ENCODE measurements at places on chromosomes 6 and 20. TPM values are rescaled to one million over a fixed set of nuclear protein-coding genes. Genes with fewer than 3 reads are reported as not detected.

The RPL10A gene
- 3,839 TPM for total RNA-seq

The CASS4 gene
- total RNA-seq, result not detected

The TNXB gene
- 2.1 TPM for total RNA-seq

The ENPP3 gene
- not detected for total RNA-seq

The CTAGE9 gene
- not detected for total RNA-seq

The NHSL1 gene
- total RNA-seq, result 2.6 TPM

The JAG1 gene
- 8.3 TPM for total RNA-seq

The BPIFB1 gene
- not detected for total RNA-seq

GRCh38 chr20:25320035-25320800 is 70.4 kb downstream of the ABHD12 start:
- H3K4me1 ChIP-seq, result peaks cover 77% of the 10 kb centered on the region
- no peaks in the 10 kb centered on the region for H3K27me3 ChIP-seq
- peak overlapping the region; percentile 66 for H3K4me3 ChIP-seq

DNA sequence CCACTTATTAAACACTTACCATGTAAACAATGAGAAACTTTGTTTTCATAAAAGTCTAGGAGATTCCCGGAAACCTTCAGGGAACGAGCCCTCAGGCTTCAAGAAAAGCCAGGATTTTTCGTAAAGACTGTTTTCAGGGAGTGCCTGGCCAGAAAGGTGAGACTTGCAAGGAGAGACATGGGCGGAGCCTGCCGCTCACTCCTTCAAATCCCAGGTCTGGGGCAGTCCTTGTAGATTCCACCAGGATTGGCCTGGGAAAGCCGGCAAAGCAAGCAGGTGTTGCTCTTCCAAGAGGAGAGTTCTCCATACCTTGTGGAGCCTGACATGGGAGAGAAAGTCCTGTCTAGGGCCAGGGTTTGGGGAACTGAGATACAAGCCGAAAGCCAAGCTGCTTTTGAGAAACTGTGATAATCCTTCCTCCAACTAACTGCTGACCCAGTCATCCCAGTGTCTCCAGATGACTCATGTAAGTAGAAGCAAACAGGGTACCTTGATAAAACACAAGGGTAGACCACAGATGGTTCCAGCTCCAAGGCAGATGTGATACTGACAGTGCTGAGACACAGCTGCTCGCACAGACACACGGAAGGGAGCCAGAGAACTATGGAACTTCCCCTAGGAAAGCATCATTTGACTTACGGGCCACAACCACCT is 69.4 kb upstream of the NAA20 start:
- H3K27ac ChIP-seq, result no peak overlapping the region
- no peaks in the 10 kb centered on the region for H3K36me3 ChIP-seq
- no peak overlapping the region for H3K4me3 ChIP-seq
- H3K4me1 ChIP-seq, result no peaks in the 10 kb centered on the region
- no peaks in the 10 kb centered on the region for H3K27me3 ChIP-seq

- H3K27me3 ChIP-seq, result no peaks in the 10 kb centered on the region
- H3K4me1 ChIP-seq, result no peaks in the 10 kb centered on the region
- H3K4me3 ChIP-seq, result no peak overlapping the region
- no peak for DNase-seq
Observed at GRCh38 chr6:4280707-4281106, 145.3 kb upstream of the ECI2 start.

DNA sequence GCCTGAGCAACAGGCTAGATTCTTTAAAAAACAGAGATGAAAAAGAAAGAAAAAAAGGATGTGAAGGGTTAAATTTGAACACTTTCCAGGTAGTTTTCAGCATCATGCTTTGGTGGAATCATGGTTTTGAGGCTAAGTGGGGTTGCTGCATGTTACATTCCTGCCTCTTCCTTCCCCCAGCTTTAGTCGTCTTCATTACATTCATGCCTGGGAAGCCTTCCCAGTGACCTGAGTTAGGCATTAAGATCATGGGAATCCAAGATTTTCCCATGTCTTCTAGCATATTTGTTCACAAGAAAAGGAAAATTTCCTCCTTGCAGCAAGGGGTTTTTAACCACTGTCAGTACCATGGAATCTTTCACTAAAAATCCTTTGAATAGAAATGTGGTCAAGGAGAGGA is 12.0 kb downstream of the TPX2 start:
- peaks cover 4% of the 10 kb centered on the region for H3K4me1 ChIP-seq
- no peak overlapping the region for H3K27ac ChIP-seq
- H3K36me3 ChIP-seq, result peaks cover 49% of the 10 kb centered on the region
- DNase-seq, result no peak
- no peak overlapping the region for H3K4me3 ChIP-seq

DNA sequence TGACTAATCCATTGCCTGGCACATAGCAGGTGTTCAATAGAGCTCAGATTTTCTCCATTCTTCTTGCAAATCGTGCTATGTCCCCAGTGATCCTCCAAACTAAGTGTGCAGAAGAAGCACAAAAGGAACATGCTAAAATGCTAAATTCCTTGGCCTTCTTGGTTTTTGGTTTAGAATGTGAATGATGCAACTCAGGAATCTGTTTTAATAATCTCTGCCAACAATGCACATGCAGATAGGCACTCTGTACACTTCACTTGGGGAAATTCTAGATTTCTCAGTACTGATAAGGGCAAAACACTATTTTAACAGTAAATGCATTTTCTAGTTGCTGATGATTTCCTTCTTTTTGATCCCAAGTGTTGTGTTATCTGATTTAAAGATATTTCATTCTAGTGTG is 35.2 kb downstream of the SLC22A1 start:
- no peaks in the 10 kb centered on the region for H3K4me1 ChIP-seq
- no peak overlapping the region for H3K27ac ChIP-seq
- no peak for DNase-seq
- no peak overlapping the region for H3K4me3 ChIP-seq
- no peaks in the 10 kb centered on the region for H3K36me3 ChIP-seq

DNA sequence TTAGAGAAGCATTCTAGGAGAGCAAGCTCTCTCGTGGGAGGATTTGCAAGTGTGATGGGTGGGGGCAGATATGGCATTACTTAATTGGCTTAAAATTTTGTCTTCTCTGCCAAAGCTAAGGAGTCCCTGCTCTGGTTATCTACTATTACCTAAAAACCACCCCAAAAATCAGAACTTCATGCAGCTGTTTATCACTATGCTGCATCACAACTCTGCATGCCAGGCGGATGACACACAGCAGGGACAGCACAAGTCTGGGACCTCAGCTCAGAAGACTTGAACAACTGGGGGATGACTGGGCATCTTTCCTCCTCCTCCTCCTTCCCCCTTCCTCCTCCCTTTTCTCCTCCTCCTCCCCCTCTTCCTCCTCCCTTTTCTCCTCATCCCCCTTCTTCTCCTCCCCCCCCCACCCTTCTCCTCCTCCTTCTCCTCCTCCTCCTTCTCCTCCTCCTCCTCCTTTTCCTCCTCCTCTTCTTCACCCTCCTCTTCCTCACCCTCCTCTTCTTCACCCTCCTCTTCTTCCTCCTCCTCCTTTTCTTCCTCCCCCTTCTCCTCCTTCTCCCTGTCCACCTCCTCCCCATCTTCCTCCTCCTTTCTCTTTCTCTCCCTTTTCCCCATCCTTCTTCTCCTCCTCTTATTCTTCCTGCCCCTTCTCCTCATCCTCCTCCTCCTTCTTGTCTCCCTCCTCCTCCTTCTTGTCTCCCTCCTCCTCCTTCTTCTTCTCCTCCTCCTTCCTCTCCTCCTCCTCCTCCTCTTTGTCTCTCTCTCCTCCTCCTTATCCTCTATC is 218.6 kb upstream of the PMEPA1 start:
- no peak for DNase-seq
- H3K27ac ChIP-seq, result no peak overlapping the region
- H3K4me3 ChIP-seq, result no peak overlapping the region
- H3K27me3 ChIP-seq, result peaks cover 2% of the 10 kb centered on the region

DNA sequence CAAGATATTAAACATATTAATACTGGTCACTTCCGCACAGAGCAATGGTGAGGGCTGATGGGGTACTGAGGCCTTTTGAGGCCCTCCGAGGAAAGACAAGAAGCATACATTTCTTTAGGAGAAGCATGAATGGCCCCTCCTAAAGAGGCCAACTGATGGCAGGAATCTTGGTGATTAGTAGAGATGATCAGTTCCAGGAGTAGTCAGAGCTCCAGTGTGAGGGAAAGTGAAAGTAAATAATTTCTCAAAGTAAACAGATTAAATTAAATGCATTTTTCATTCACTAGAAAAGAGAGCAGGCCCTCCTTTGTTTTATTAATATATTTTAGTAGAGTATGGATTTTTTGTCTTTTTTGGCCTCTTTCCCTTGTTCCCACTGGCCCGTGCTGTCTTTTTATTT is 38.2 kb downstream of the NOX3 start:
- no peak overlapping the region for H3K27ac ChIP-seq
- DNase-seq, result no peak
- no peak overlapping the region for H3K4me3 ChIP-seq

DNA sequence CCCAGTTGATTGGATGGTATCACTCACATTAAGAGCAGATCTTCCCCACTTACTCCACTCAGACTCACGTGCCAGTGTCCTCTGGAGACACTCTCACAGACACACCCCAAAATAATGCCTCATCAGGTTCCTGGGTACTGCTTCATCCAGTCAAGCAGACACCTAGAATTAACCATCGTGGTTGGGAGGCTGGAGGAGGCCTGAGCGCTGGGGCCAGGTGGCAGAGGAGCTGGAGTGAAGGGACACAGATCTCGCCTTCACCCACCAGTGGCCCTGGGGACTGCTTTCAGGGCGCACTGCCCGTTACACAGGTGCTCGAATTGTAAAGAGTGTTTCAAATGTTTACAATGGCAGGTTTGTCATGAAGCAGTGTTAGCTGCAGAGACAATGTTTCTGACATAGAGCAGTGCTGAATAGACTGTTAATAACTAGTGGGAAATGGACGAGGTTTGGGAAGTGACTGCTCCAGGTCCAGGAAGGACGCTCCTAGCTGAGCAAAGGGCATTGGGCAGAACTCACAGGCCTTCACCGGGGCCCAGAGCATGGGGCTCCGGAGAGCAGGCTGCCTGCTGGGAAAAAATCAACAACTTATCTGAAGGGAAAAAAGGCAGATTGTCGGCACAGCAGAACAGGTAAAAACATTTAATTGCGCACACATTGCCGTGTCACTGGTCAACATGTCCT is 38.4 kb downstream of the TMEM242 start:
- H3K4me1 ChIP-seq, result no peaks in the 10 kb centered on the region
- H3K27me3 ChIP-seq, result no peaks in the 10 kb centered on the region
- no peak overlapping the region for H3K4me3 ChIP-seq
- DNase-seq, result no peak

DNA sequence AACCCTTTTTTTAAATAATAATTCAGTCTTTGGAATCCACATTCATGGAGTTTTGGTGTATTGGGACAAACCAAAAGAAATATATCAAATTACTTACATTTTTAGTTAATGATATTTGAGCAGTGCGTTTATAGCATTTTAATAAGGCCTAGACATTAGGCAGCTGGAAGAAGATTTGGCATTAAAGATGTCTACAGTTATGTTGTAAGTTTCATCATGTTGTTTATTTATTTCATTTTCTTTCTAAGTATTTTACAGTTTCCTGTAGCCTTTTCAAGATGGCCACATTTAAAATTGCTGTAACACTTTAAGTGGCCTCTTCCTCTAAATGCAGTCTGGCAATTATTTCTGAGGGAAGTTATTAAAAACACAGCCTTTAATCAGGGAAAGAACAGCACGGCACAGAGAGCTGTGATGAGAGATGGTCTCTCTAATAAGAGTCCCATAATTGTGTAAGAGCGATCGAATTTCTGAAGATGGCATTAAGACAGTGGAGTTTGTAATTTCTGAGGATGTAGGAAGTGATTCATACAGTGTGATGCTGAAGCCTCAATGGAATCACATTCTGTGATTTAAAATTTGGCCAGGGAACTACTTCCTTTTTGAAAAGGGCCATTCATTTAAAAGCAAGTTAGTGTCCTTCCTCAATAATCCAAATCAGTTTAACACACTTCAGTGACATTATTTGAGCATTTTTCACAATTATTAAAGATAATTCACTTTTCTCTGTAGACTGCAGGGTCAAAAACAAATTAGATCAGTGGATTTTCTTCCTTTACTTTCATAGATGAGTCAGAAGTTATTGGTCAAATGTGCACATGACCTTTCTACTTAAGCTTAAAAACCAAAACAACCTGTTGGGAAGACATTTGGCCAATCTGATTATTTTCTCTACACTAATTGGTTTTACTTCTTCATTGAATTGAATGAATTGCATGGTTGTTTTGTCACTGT is 52.4 kb upstream of the EDN3 start:
- H3K4me3 ChIP-seq, result no peak overlapping the region
- H3K36me3 ChIP-seq, result no peaks in the 10 kb centered on the region

DNA sequence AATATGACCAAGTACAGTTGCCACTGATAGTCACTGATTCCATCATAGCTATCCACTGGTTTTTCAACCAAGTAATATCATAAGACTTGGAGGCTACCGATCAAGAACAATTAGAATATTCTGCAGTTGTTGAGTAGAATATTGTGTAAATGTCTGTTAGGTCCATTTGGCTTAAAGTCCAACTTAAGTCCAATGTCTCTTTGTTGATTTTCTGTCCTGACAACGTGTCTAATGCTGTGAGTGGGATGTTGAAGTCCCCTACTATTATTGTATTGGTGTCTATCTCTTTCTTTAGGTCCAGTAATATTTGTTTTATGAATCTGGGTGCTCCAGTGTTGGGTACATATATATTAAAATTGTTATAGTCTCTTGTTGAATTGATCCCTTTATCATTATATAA is 13.9 kb downstream of the ARFGEF3 start:
- no peak overlapping the region for H3K27ac ChIP-seq
- no peak overlapping the region for H3K4me3 ChIP-seq
- 0 out of 2 replicates have a peak, but pooled peaks cover 3% of the 10 kb centered on the region for H3K27me3 ChIP-seq

DNA sequence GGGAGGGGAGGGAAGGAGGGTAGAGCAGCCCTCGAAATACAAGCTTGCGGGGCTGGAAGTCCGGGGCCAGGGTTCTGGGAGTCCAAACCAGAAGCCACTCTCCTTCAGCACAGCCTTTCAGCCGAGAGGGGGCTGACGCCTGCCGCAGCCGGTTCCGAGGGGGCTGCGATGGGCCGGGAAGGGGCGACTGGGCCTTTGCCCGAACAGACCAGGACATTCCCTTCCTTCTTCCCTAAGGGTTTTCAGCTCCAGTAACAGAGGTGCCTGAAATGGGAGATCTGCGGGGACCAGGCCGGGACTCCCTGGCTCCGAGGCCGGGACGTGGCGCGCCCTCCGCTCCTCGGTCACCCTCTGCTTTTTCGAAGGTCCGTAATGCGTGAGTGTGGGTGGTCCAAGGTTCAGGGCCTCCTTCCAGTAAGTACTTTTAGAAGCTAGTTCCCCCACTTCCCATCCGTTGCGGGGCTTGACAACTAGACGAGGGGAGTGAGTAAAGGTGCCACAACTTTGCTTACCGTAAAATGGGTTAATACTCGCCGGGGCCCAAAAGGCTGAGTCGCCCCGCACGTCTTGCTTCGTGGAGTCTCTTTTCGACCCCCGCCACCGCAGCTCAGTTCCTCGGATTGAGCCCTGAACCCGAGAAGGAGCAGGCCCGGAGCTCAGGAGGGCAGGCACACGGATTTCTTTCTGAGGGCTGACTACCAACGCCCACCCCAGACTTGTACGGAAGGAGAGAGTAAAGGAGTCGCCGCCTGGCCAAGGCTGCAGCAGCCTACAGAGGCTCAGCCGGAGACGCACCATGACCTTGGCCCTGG is 2.9 kb upstream of the OLIG3 start:
- no peaks in the 10 kb centered on the region for H3K27me3 ChIP-seq
- H3K4me1 ChIP-seq, result no peaks in the 10 kb centered on the region
- H3K27ac ChIP-seq, result no peak overlapping the region
- no peak for DNase-seq
- no peaks in the 10 kb centered on the region for H3K36me3 ChIP-seq
- no peak overlapping the region for H3K4me3 ChIP-seq

GRCh38 chr20:33791959-33792597 is 19.1 kb upstream of the CHMP4B start:
- H3K27me3 ChIP-seq, result no peaks in the 10 kb centered on the region
- peak; percentile 75 for DNase-seq
- no peak overlapping the region for H3K27ac ChIP-seq
- H3K36me3 ChIP-seq, result no peaks in the 10 kb centered on the region
- H3K4me3 ChIP-seq, result no peak overlapping the region
